ENCODE measurements at places on chromosomes 12 and 14. TPM values are rescaled to one million over a fixed set of nuclear protein-coding genes. Genes with fewer than 3 reads are reported as not detected.

The B4GALNT3 gene
- 1.1 TPM for total RNA-seq

The TCTN1 gene
- total RNA-seq: 4.9 TPM

The RNF31 gene
- 51.7 TPM for total RNA-seq

The MYO1H gene
- not detected for total RNA-seq

The BMAL2 gene
- total RNA-seq: not detected

The AQP6 gene
- total RNA-seq: not detected

The GLT1D1 gene
- not detected for total RNA-seq

The CEBPE gene
- total RNA-seq: not detected

The PPP1R1A gene
- total RNA-seq: not detected

The NTS gene
- total RNA-seq: not detected

The MTERF2 gene
- 3.1 TPM for total RNA-seq
